ENCODE measurements at places on chromosomes 1 and 21. TPM values are rescaled to one million over a fixed set of nuclear protein-coding genes. Genes with fewer than 3 reads are reported as not detected.

GRCh38 chr1:162003061-162003829, 20.4 kb downstream of the OLFML2B start:
- H3K4me3 ChIP-seq = no peak overlapping the region
- H3K27me3 ChIP-seq = no peaks in the 10 kb centered on the region
- peaks cover 5% of the 10 kb centered on the region for H3K4me1 ChIP-seq
- H3K27ac ChIP-seq = no peak overlapping the region
- DNase-seq = no peak

- H3K4me1 ChIP-seq = peaks cover 27% of the 10 kb centered on the region
- no peak overlapping the region for H3K4me3 ChIP-seq
- no peak overlapping the region for H3K27ac ChIP-seq
- no peak for DNase-seq
- H3K27me3 ChIP-seq = no peaks in the 10 kb centered on the region
These were observed 35.1 kb upstream of the LBR start for GRCh38 chr1:225462714-225463574.

DNA sequence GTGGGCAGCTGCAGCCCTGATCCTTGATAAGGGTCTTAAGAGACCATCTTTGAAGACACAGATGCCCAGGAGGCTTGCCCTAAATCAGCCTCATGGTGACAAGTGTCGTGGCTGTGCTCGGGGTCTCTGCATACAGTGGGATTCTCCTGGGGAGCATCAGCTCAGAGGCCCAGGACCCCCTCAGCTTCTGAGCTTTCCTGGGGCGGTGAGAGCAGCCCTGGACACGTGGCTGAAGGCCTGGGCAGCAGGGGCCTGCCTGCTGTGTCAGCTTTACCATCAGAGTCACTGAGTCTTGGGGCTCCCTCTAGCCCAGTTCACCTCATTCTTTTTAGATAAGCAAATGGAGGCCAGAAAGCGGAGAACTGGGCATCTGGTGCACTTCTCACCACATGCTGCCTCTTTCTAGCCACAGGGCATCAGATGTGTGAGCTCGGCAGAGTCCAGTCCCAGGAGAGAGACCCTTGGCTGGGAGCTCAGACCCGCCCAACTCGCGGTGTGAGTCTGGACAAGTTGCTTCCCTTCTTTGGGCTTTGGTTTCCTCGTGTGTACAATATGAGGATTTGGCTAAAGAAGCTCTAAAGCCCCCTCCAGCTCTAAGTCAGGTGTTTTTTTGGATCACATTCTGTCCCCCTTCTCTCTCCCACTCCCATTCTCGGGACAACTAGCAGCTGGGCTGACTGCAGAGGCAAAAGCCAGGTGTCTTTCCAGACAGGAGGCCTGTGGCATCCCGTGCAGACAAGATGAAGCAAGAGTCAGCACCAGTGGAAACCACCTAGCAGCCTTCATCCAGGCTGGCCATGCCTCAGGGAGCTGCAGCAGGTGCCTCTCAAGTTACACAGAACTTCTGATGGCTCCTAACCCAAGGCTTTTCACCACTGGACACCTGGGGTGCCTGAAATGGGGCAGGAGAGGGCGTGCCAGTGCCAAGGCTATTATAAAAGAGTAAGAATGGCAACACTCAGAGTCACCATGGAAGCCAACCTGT, 119.1 kb downstream of the KCNN3 start:
- peaks cover 36% of the 10 kb centered on the region for H3K4me1 ChIP-seq
- no peak for DNase-seq
- no peaks in the 10 kb centered on the region for H3K36me3 ChIP-seq
- peak overlapping the region; percentile 72 for H3K27ac ChIP-seq

- H3K36me3 ChIP-seq = no peaks in the 10 kb centered on the region
- H3K4me1 ChIP-seq = no peaks in the 10 kb centered on the region
- H3K27me3 ChIP-seq = no peaks in the 10 kb centered on the region
- H3K27ac ChIP-seq = no peak overlapping the region
- H3K4me3 ChIP-seq = no peak overlapping the region
- no peak for DNase-seq
These were observed 6.5 kb downstream of the SYNC start for GRCh38 chr1:32696041-32696440.

DNA sequence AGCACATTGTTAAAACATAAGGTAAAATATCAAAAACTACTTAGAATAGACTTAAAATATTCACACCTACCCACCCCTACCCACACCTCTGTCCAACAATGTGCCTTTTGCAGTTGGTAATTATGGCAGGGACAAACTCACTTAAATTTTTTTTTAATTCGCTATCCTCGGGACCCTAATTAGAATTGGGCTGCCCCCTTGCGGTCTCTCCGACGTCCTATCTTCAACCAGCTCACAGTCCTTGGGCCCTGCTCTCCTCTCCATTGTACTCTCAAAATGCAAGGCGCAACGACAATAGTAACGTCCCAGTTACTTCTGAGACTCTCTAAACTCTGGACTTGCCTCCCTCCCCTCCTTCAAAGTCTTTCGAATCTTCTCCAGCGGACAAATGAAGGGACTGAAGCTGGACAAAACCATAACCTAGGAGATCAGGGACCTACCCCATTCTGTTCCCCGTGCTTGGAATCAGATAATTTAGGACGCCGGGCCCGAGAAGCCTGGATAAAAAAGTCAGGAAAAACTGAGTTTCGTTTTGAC, 1.1 kb upstream of the CIART start:
- DNase-seq = no peak
- H3K4me1 ChIP-seq = peaks cover 8% of the 10 kb centered on the region
- H3K36me3 ChIP-seq = no peaks in the 10 kb centered on the region

- no peaks in the 10 kb centered on the region for H3K27me3 ChIP-seq
- no peaks in the 10 kb centered on the region for H3K36me3 ChIP-seq
- DNase-seq = no peak
- no peak overlapping the region for H3K4me3 ChIP-seq
- H3K4me1 ChIP-seq = no peaks in the 10 kb centered on the region
These were observed 292.0 kb downstream of the DUSP10 start for GRCh38 chr1:221449801-221450470.

DNA sequence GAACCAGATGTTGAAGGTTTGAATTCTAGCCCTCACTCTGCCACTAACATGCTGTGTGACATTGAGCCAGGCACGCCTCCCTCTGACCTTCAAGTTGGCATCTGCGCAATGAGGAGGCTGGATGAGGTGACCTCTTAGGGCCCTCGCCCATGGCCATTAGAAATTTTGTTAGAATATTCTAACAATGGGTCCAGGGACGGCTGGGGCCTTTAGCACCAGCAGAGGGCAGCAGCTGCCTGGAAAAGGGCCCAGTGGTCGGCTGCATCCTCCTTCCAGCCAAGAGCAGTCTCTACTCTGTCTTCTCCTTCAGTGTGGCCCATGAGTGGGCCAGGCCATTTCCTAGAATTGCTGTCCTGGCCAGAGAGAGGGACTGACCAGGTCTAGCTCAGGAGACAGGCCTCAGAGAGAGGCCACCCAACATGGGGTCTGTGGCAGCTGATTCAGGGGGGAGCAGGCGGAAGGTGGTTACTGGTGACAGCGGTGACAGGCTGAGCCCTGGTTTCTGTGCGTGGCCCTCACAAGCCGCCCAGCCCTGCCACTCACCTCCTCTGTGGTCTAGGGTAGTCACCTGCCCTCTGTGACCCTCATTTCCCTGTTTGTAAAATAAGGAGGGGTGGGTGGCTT, 101.3 kb upstream of the ACTL8 start:
- no peaks in the 10 kb centered on the region for H3K27me3 ChIP-seq
- H3K4me3 ChIP-seq = no peak overlapping the region
- no peak overlapping the region for H3K27ac ChIP-seq
- DNase-seq = no peak
- H3K4me1 ChIP-seq = no peaks in the 10 kb centered on the region
- H3K36me3 ChIP-seq = no peaks in the 10 kb centered on the region

DNA sequence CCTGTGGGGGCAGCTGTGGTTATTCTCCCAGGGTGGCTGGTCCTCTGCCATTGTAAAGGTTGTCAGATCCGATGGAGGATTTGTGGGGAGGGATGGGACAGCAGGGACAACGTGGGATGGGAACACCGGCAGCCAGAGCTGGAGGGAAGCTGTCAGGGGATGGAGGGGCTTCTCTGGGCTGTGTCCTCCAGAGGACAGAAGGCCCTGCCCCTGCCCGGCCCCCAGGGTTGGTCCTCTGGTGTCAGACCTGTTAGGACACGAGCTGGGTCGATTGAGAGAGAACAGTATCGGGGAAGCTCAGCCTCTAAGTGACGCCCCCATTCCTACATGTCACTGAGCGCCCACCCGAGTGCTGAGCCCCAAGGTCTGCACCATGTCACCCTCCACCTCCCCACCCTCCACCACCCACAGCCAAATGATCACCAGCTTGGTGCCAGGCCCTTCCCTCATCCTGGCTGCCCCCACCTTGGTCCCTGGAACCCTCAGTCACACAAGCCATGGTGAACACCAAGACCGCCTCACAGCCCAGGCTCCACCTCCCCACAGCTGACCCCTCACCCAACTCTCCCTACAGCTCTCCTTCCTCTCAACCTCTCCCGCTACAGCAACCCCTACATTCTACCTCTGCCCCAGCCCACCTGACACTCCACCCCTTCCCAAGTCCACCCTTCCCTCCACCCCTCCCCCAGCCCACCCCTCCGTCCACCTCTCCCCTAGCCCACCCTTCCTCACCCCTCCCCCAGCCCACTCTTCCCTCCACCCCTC, 244.4 kb downstream of the MATN1 start:
- H3K4me3 ChIP-seq = no peak overlapping the region
- H3K36me3 ChIP-seq = no peaks in the 10 kb centered on the region
- no peaks in the 10 kb centered on the region for H3K27me3 ChIP-seq
- DNase-seq = no peak
- H3K27ac ChIP-seq = no peak overlapping the region
- no peaks in the 10 kb centered on the region for H3K4me1 ChIP-seq

DNA sequence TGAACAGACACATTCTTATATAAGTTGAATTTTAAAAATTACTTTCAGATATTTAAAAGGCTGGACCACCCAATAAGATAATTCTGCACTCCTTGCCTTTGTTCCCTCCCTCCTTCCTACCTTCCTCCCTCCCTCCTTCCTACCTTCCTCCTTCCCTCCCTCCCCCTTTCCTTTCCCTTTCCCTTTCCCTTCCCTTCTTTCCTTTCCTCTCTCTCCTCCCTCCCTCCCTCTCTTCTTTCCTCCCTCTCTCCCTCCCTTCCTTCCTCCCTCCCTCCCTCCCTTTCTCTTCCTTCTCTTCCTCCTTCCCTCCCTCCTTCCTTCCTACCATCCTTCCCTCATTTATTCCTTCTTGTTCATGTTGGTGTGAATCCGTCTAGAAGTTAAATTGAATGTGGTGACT, 93.0 kb downstream of the ATP6V1G3 start:
- no peaks in the 10 kb centered on the region for H3K4me1 ChIP-seq
- H3K36me3 ChIP-seq = no peaks in the 10 kb centered on the region
- H3K27me3 ChIP-seq = no peaks in the 10 kb centered on the region
- H3K4me3 ChIP-seq = no peak overlapping the region
- no peak overlapping the region for H3K27ac ChIP-seq

GRCh38 chr21:43993420-43993934, 18.6 kb upstream of the TRAPPC10 start:
- H3K4me3 ChIP-seq = no peak overlapping the region
- DNase-seq = no peak
- H3K27ac ChIP-seq = no peak overlapping the region
- H3K27me3 ChIP-seq = peaks cover 2% of the 10 kb centered on the region
- no peaks in the 10 kb centered on the region for H3K4me1 ChIP-seq
- no peaks in the 10 kb centered on the region for H3K36me3 ChIP-seq

GRCh38 chr1:9324246-9325096, 31.8 kb downstream of the SPSB1 start:
- no peak overlapping the region for H3K27ac ChIP-seq
- H3K36me3 ChIP-seq = no peaks in the 10 kb centered on the region

- no peaks in the 10 kb centered on the region for H3K36me3 ChIP-seq
- DNase-seq = no peak
- H3K27me3 ChIP-seq = no peaks in the 10 kb centered on the region
- no peak overlapping the region for H3K27ac ChIP-seq
These were observed 143.1 kb downstream of the IFI44 start for GRCh38 chr1:78792756-78793155.

DNA sequence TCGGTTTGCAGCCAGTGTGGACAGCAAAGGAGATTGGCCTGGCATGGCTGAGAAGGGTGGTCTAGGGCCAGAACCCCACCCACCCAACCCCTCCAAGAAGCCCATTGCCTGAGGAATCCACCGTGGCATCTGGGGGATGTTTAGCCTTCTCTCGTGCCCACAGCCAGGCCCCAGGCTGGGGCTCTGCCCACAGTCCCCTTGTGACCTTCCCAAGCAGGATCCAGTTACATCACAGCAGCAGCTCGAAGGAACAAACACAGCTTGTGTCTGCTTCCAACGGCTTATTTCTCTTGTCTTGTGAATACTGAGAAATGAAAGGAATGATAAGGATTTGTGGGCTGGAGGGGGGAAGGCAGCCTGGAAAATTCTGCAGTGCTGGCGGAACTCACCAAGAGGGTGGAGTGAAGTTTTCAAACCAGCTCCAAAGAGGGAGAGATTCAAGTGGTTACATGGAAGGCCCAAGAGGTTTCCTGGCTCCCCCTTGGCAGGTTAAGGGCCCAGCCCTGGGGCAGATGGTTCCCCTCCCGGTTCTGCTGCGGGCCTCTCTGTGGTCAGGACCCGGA, 61.6 kb downstream of the DHRS3 start:
- no peak for DNase-seq
- H3K27ac ChIP-seq = no peak overlapping the region
- no peak overlapping the region for H3K4me3 ChIP-seq
- no peaks in the 10 kb centered on the region for H3K27me3 ChIP-seq
- no peaks in the 10 kb centered on the region for H3K4me1 ChIP-seq
- no peaks in the 10 kb centered on the region for H3K36me3 ChIP-seq

DNA sequence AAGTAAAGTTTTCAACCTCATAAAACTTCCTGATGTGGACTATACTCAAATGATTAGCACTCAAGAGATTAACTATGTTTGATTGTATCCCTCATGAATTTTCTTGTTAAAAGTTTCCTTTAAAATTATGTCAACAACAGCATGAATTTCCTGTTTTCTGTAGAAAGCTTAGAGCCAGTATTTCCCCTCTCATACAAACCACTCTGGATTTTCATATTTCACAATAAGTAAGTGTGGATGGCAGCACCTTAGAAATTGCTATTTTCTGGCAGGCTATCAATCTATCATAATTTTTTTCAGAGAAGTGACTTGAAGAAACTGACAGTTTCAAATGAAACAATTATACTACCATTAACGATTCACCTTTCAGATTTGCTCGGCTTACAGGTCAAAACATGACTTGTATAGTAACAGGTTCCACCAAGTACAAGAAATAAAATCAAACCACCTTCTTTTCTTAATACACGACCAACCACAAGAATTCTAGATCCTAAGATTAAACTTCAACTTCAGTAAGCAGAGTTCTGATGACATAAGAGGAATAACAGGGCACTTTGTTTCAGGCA, 20.8 kb downstream of the ELK4 start:
- H3K4me1 ChIP-seq = no peaks in the 10 kb centered on the region
- no peak overlapping the region for H3K4me3 ChIP-seq
- no peak for DNase-seq
- no peak overlapping the region for H3K27ac ChIP-seq
- H3K36me3 ChIP-seq = peaks cover 69% of the 10 kb centered on the region
- no peaks in the 10 kb centered on the region for H3K27me3 ChIP-seq

DNA sequence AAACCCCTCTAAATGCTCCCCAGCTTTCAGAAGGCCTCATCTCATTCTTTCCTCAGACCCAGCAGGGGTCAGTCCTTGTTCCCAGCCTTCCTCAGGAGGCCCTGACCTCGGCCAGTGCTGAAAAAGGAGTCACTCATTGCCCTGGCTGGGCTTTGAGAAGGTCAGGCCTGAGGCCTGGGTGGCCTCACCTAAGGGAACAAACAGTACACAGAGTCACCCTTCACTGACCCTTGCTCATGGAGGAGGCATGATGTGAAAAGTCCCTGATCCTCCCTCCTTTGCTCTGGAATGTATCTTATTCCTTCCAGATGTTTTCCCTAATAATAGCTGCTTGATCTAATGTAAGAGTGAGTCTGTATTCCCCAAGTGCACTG, 117.7 kb upstream of the SLC44A3 start:
- no peak overlapping the region for H3K4me3 ChIP-seq
- H3K27me3 ChIP-seq = no peaks in the 10 kb centered on the region
- H3K36me3 ChIP-seq = no peaks in the 10 kb centered on the region
- no peaks in the 10 kb centered on the region for H3K4me1 ChIP-seq
- no peak overlapping the region for H3K27ac ChIP-seq

TMEM269 gene
- total RNA-seq = 0.05 TPM

LIN9 gene
- 13.3 TPM for total RNA-seq

Measured in thymus (tissue), 14 donors.